Stimulated activated CD8-positive, alpha-beta memory T cell treated with anti-CD3 and anti-CD28 coated beads, Interleukin-7, amount 100 ng/mL, for 1 hour (primary cell): ENCODE measurements at places on chromosomes 2 and 18.

DNA sequence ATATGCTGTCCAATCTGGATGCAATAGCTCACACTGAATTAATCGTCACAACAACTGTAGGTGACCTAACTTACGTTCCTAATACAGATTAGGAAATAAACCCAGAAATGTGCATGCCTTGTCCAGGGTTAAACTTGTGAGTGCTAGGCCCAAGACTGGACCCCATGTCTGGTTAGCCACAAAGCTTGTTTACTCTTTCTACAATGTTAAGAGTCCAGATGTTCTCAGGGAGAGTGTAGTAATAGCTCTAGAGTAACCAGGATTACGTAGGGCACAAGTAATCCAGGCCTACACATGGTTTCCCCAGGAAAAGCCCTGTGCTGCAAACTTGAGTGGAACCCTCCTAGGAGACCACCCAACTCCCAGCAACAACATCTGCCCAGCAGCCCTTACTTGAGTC is 26.2 kb downstream of the TRIB2 start:
- DNase-seq: no peak

DNA sequence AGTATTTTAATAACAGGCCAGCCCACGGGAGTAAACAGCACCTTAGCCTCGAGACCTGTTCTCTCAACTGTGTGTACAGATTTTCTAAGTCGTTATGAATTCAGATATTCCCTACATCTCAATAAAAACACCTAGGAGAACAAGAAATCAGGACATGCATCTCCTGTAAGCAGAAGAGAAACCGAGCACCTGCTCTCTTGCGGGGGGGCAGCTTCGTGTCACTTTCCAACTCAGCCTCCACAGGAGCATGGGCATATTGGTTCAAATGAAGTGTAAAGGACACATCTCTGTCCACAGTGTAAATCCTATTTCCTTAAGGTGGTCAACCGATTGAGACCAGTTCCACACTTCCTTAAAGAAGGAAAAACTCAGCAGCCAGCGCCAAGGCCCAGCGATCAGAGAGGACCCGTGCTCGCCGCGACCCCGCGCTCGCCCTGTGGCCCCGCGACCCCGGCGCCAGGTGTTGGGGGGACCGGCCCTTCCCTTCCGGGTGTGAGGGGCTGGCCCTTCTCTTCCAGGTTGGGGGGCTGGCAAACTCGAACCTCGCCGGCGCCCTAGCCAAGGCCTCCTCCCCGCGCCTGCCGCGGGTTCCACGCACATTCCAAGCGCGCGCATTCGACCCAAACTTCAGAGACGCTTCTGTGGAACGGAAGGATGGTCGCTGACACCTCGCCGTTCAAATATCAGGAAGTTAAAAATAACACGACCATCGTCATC is 652 bp downstream of the SH3YL1 start:
- DNase-seq: no peak

- peak; percentile 41 for DNase-seq
Measured at GRCh38 chr2:9813312-9814128, 29.8 kb upstream of the TAF1B start.

GRCh38 chr2:222733846-222734702 is 62.6 kb downstream of the MOGAT1 start:
- no peak for DNase-seq

DNA sequence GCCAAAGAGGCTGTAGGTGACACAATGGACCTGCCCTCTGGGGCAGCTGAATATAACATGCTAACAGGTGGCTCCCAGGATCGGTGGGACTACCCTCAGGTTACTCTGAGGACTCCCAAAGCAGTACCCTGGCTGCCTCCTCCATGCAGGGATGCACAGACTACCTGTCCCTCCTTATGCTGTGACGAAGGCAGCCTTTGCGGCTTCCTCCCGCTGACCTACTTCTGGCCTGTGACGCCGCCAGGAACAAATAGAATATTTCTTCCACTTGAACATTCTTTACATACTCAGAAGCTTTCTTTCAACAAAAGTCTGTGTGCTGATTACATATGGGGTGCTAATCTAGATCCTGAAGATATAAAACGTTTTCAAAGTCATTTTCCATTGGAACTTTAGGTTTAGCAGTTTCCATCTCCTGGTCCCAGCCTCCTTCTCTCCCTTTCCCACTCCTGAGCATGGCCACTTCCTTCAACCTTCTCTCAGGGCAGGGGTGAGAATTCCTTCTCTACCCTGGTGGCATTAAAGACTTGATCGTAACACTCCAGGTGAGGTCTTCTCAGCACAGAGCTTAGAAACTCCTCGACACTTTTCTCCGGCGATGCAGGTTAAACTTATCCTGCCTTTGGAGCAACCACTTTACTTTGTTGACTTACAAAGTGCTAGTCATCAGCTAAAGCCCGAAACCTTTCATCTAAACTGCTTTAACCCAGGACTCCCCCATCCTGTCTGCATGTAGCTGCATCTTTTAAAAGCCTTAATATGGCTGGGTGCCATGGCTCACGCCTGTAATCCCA is 58.9 kb upstream of the STK17B start:
- DNase-seq: no peak

DNA sequence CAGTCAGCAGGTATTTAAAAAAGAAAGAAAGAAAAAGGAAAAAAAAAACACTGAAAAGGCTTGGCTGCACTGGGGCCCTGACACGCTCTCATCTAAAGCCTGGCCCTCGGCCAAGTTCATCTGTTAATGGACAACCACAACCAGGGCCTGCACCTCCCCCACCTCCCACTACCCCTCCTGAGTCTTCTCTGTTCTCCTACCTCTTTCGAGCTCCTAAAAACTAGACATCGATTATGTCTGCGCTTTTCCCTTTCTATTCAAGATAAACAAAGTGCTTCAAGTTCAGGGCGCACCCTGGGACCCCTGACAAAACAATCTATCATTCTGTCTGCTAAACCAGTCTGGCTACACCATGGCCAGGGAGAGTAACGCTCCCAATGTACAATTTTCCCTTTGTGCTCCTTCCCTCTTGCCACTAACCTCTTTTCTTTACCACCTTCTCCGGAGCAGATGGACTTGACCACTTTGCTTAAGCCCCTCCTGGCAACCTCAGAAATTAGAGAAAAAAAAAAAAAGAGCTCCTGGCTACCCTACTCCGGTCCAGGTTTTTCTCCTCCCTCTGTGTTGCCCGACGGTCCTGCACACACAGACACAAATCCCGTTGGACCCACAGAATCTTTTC is 22.7 kb downstream of the BCL11A start:
- no peak for DNase-seq

GRCh38 chr18:62289047-62289446 is 36.1 kb upstream of the TNFRSF11A start:
- no peak for DNase-seq
